ENCODE measurements at places on chromosomes 16 and 17.

DNA sequence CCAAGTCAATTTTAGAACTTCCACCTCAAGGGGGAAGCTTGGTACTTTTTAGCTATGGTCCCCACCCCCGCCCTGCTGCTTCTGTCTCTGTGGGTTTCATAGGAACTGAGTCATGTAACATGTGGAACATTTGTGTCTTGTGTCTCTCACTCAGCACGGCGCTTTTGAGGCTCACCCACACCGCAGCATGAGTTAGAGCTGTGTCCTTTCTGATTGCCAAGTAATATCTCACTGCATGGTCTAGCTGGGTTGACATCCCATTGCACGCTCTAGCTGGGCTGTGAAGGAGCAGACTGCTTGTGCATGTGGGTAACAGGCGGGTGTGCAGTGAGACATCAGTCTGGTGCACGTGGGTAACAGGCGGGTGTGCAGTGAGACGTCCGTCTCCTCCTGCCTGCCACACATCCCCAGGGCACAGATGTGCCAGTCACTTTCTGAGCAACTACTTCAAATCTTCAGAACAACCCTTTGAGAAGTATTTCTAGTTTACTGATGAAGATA, 26.4 kb upstream of the SLC7A5 start:
- DNase-seq: peak; percentile 49

DNA sequence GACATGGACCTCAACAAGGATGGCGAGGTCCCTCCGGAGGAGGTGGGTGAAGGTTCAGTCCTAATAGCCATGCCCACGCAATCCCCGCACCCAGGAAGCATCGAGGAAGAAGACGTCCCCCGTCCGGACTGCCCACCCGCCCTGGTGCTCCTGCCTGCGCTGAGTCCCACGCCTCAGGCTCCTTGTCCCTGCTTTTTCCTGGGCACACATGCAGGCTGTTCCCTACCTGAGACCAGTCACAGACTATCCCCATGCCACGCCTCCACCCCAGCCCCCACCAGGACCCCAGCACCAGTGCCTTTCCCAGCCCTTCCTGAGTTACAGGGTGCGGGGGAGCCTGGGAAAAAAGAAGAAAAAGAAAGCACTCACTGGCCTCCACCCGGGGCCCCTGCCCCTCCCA, 9.0 kb downstream of the FKBP10 start:
- no peak for DNase-seq

DNA sequence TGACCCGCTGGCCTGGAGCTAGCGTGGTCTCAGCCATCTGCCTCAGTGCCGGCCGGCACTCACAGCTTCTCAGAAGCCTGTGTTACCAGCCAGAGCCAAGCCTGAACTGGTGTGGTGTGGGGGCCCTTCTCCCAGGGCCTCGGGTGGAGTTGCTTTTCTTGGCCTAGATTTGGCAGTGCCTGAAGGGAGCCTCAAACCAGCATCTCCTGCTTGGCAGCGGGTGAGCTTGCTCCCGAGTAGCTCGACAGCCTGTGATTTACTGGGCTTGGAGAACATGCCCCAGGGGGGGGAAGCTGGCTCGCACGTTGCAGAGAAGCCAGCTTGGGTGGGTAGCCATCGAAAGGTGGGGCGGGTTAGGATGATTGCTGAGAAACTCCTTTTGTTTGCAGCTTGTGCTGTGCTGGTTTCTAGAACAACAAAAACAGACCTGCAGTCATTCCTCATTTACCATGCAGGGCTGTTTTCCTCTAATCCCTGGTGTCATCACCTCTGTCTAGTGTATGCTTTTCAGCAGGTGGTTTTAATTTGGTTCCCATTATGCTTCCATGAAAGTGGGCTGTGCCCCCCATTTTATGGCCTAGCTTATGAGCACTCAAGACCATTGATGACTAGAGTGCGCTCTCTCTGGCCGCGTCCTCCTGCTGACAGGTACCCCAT, 42.2 kb downstream of the TBCD start:
- DNase-seq: no peak

DNA sequence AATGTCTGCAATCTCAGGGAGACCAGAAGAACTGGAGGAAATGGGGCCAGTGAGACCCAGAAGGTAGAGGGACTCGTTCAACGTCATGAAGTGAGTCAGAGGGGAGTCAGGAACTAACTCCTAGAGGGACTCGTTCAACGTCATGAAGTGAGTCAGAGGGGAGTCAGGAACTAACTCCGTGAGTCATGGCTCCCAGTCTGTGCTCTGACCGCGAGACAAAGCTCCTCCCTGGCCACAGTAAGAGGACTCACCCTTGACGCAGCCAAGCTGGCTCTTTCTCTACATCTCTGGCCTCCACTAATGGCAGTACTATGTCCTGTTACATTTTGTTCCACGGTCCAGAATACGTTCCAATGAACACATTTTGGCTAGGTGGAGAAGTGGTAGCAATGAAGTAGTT, 902.5 kb downstream of the KCNJ2 start:
- no peak for DNase-seq

DNA sequence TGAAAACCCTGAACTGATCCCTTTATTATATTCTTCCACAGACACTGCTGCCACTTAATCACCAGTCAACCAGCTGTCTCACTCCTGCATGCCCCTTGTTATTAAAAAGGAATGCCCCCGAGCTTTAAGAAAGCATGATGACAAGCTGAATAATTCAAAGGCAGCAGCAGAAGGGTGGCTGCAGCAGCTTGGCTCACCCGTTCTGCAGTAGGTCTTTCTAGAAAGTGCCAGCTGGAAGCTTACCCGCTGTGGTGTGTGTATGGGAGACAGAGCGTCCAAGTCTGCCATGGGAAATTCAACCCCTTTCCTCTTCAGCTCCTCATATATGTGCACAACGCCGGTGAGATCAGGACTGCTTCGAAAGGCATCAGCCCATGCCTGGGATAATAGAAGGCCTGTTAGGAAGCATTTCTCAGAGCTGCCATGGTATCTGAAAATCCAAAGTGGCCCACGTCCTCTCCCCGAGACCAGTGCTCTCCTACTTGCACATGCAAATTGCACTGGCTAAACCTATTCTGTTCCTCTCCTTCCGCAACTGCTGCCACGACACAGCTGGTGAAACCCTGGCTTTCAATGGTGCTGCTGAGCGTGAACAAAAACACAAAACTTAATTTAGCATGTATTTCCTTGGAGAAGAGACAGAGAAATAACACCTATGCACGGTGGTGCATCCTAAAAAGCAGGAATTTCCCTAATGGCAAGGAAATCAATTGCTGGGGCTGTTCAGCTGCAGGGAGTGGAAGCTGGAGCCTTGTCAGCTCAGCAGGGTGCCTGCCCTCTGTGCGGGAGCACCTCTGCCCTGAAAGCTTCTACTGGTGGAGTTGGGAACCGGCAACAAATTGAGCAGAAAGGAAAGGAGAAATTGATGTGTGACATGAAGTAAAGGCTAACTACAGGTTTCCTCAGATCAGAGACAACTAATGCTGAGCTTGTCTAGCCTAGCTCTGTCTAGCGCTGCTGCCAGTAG, 47.9 kb upstream of the SREBF1 start:
- no peak for DNase-seq

GRCh38 chr16:54722210-54722676, 208.4 kb upstream of the IRX5 start:
- no peak for DNase-seq

GRCh38 chr16:4936991-4937781, at the start of gene PPL:
TSS of gene PPL (minus strand) at chr16:4937148. CDS start at chr16:4937045, 103 bp downstream.
- peak; percentile 50 for DNase-seq

GRCh38 chr17:10518271-10519037, at the start of gene MYH1:
TSS of gene MYH1 (minus strand) at chr17:10518542. CDS start at chr17:10516642, 1,900 bp downstream.
- no peak for DNase-seq

DNA sequence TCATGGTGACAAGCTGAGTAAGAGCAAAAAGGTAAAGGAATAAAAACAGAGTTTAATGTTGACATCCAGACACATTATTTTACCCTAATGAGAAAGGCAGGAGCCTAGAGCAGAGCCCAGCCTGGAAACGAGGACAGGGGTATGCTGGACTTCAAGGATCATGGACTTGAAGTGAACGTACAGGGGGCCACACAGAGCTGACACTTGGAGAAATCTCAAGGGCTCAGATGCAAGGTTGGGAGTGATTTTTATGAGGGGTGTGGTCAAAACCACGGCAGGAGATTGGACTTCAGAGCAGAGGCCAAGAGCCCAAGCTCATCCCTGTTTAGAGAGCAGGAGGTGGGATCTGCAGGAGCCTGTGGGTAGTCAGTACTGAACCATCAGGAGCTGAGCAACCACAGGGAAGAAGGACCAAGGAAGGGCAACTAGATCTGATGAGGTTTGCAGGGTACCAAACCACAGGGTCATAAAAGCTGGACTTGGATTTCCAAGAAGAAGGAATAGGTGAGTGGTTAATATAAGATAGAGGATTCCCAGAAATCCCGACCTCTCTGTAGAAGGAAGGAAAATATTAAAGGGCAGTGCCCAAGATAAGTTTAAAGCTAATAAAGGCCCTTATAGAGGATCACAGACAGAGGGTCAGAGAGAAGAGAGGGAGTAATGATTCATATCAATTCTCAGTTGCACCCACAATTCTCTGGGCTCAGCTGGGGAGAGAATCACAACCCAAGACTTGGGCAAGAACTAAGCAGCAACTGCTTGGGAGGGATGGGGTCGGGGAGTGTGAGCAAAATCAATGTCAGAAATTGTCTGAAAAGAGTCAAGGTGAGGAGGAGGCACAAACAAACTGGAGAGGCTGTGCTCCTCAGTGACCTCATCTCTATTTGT, 331.7 kb downstream of the SOX9 start:
- no peak for DNase-seq

DNA sequence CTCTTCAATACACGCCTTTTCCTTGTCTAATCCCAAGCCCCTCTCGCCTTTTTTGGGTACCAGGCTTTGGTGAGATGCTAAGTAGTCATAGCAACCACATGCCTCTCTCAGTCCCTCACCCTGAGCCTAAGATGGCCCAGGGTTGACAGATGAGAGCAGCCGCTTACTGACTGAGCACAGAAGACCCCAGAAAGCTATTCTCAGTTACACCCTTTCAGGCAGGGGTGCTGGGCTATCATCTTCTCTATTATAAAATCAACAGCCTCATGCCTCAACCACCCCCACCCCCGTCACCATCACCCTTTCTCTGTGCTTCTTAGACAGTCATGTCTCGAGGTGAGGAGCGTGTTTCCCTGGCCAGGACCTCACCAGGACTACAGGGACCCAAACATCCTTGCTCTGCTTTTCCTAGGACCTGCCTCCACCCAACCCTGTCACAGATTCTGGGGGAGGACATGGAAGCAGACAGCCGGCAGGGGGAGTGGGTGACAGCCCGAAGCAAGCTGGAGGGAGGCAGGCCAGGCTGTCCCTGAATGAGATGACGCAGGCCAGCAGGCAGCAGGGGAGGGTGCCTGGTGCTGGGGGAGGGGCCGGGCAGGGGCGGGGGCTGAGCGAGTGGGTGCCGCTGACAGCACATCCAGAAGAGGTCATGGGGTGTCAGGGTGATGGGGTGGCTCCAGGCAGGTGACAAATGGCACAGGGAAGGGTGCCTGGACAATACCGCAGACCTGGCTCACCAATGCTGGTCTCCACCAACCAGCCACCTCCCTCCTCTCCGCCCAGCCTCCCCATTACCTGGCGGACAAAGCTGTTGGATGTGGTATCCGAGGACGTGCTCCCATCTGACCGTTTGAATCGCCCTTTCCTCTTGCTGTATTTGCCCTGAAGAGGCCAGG, 3.1 kb downstream of the CACNB1 start:
- no peak for DNase-seq

GRCh38 chr16:14202697-14203096, 131.6 kb downstream of the MRTFB start:
- DNase-seq: no peak

- DNase-seq: no peak
Observed at GRCh38 chr17:13085578-13085977, 67.8 kb upstream of the ELAC2 start.

- peak; percentile 19 for DNase-seq
Observed at GRCh38 chr17:58337210-58337599, 8.6 kb upstream of the TSPOAP1 start.

DNA sequence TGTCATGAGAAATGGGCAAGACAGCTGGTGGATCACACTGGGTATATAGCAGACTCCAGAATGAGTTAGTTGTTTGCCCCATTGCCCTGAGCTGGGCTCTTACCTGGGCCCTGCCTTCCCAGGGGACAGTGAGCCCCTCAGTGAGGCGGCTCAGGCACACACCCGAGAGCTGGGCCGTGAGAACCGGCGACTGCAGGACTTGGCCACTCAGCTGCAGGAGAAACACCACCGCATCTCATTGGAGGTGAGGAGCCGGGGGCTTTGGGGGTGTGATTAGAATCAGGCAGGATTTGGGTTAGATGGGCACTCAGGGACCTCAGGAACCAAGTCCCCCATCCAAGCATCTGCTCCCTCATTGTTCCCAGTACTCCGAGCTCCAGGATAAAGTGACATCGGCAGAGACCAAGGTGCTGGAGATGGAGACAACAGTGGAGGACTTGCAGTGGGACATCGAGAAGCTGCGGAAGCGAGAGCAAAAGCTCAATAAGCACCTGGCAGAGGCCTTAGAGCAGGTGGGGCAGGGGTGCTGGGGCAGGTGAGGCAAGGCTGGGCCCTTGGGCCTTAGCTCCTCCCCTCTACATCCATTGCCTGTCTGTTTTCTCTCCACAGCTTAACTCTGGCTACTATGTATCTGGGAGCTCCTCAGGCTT, 2.8 kb downstream of the RNF40 start:
- DNase-seq: no peak

- no peak for DNase-seq
Observed at GRCh38 chr17:78806451-78806850, 24.4 kb upstream of the CYTH1 start.

DNA sequence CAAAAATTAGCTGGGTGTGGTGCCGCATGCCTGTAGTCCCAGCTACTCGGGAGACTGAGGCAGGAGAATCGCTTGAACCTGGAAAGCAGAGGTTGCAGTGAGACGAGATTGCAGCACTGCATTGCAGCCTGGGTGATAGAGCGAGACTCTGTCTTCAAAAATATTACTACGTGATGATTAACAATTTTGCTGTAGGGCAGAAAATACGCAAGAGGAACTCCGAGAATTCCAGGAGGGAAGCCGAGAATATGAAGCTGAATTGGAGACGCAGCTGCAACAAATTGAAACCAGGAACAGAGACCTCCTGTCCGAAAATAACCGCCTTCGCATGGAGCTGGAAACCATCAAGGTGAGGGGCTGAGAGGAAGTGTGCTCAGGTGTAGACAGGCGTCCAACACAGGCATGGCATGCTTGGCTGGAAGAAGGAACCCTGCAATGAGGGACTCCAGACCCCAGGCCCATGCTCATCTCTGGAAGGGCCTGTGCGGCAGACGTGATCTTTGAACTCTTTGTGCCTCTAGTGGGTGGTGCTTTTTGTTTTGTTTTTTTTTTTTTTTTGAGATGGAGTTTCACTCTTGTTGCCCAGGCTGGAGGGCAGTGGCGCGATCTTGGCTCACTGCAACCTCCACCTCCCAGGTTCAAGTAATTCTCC, 17.2 kb downstream of the NDE1 start:
- no peak for DNase-seq

DNA sequence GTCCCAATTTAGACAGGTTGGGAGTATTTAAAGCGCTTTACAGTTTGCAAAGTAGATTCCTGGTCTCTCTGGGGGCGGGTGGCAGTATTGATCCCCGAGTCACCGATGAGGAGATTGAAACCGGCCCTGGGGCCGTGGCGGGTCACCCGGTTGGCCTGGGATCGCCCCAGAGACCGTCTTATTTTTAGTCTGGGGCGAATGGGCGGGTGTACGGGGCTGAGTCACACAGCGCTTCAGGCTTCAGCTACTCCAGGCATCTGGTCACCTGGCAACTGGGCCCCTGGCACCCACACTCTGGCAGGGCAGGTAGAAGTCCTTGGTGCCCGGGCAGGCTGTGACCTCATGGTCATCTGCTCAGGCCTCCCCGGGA, 669 bp downstream of the MIEF2 start:
- peak; percentile 65 for DNase-seq

GRCh38 chr17:603406-604114, 111.1 kb downstream of the VPS53 start:
- DNase-seq: no peak

GRCh38 chr17:18105595-18105994, 3.0 kb upstream of the MYO15A start:
- DNase-seq: no peak

Data from GM12892 (cell line).